Astrocyte (in vitro differentiated cells and primary cell): ENCODE measurements at places on chromosomes 7 and 10. TPM values are rescaled to one million over a fixed set of nuclear protein-coding genes. Genes with fewer than 3 reads are reported as not detected.

GRCh38 chr7:134444961-134445315 is 14.0 kb downstream of the AKR1B1 start:
- DNase-seq, result no peak

The OR2A7 gene
- total RNA-seq, result 0.62 and 0.64 TPM in 2 replicates

The SYPL1 gene
- total RNA-seq, result 58.8 and 59.7 TPM in 2 replicates

DNA sequence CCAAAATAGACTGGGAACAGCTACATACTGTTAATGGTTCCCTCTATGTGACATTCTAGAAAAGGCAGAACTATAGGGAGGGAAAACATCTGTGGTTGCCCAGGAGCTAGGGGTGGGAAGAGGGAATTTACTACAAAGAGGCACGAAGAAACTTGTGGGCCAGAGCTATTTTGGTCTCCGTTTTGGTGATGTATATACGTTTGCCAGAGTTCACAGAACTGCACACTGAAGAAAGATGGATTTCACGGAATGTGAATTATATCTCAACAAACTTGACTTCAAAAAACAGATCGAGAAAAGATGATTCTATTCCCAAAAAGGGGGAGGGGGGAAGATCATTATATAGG is 386 bp upstream of the AS3MT start:
- DNase-seq, result no peak

GRCh38 chr10:78571286-78571685 is 497.5 kb upstream of the ZMIZ1 start:
- no peak for DNase-seq

The AZGP1 gene
- total RNA-seq, result not detected in 2 replicates

DNA sequence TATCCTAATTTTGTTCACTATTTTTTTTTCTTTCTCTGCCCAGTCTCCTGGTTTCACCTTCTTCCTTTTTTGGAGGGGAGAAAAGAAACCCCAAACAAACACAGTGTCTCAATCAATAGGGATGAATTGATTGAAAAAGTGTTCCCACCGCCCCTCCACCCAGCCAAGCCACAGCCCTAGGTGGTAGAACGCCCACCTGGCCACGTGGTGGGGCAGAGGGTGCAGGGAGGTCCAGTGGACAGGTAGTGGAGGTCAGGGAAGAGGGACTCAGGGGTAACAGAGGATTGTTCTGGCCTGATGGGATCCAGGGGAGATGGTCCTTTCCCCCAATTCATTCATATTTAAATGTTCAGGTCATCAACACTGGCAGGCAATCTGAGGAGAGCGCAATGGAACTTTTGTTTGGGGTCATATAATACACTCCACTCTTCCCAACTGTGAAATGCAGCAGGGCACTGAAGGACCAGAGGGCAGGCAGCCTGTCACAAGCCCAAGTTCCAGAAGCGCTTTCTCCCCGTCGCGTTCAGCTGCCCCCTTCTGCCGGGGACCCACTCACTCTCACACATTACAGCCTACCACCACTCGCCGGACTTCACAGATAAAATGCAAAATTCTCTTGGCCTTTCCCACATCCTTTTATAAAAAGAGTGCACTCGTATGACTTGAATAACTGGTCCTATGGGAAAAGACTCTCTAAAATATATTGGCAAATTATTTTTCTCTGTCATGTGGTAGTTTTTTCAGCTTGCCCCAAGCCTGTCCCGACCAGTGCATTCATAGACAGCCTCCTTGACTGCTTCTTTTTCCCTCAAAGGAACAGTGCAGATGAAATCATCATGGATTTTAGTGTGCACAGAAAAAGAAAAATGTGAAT is 1.6 kb downstream of the INHBA start:
- DNase-seq, result no peak

The SLK gene
- total RNA-seq, result 24.9 and 27.5 TPM in 2 replicates

DNA sequence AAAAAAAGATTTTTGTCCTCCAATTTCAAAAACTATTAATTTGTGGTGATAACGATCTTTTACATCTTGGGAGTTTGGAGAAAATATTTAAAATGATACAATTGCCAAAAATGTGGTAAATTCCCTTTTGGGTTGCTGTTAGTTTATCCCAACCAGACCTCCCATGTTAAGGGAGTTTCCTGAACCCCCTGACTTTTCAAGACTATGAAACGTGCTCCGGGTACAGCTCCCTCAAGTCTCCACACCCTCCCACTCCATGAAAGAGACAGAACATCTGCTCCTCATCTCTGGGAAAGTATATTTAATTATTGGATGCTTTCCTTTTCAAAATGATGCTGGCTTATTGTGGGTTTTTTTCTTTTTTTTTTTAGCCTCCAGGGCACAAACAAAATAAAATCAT is 534.6 kb upstream of the NRP1 start:
- DNase-seq, result no peak

GRCh38 chr7:108376206-108376605 is 80.0 kb downstream of the NRCAM start:
- DNase-seq, result no peak

The C10orf90 gene
- total RNA-seq, result not detected in 2 replicates

DNA sequence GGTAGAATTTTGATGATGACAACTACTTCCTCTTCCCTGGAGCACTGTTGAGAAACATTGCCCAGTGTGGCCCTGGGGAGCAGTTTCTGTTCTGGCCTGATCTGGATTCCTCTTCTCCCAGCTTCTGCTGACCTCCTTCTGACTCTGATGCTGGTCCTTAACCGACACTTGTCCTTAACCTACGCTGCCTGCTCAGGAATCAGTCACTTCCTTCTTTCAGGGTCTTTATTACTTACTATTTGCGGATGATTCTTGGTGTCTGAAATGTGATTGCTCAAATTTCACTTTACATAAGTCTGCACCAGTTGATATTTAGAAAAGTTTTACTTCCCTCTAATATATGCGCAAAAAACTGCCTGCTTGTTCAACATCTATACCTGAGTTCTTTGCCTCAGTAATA is 164.1 kb downstream of the PTEN start:
- no peak for DNase-seq

The ADAMTS14 gene
- total RNA-seq, result 19.4 and 30.2 TPM in 2 replicates

- no peak for DNase-seq
Observed at GRCh38 chr10:241451-241850, 106.2 kb downstream of the ZMYND11 start.

- peak; percentile 48 for DNase-seq
Observed at GRCh38 chr10:61438141-61438988, 14.8 kb downstream of the TMEM26 start.

The FKBP6 gene
- not detected in 2 replicates for total RNA-seq

The HMX2 gene
- not detected in 2 replicates for total RNA-seq

GRCh38 chr10:34955391-34955790 is 134.8 kb downstream of the CUL2 start:
- peak; percentile 22 for DNase-seq

DNA sequence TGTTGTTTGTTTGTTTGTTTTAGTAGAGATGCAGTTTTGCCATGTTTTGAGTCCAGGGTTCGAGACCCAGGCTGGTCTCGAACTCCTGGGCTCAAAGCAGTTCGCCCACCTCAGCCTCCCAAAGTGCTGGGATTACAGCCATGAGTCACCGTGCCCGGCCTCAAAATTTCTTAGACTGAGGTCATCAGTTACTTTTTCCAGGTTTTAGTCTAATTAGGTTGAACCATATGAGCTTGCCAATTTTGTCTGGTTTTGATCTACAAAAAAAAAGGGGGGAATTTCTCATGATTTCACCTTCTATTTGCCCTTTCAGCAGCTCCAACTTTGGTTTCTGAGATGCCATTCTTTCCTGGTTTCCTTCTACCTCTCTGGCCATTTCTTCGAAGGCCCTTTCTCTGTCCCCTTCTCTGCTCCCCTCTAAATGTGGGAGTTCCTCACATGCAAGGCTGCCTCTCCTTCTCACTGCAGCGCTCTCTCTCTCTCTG is 5.5 kb downstream of the CUEDC2 start:
- peak; percentile 55 for DNase-seq

GRCh38 chr7:91182819-91183764 is 81.1 kb upstream of the FZD1 start:
- DNase-seq, result peak; percentile 98

GRCh38 chr7:94698275-94698674 is 42.3 kb upstream of the SGCE start:
- peak; percentile 78 for DNase-seq

- DNase-seq, result no peak
Observed at GRCh38 chr10:30940256-30940655, 91.4 kb downstream of the ZNF438 start.

DNA sequence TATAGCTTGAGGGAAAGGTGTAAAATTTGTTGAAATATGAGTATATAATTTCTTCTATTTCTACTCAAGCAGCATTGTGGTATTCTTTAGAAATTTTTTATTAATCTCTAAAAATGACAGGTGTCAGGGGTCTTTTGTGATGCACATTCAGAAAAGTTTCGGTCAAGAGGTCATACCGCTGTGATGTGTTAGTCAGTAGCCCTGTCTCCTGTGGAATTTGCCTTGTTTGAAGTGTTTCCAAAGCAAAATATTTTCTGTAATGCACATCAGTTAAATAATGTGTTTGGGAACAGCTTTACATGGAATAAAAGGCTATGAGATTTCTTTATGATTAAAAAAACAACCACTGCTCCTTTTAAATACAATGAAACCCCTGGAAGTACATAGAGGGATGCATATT is 35.8 kb downstream of the FOXP2 start:
- DNase-seq, result peak; percentile 54

- DNase-seq, result no peak
Observed at GRCh38 chr10:11901833-11902475, 78.8 kb downstream of the PROSER2 start.

DNA sequence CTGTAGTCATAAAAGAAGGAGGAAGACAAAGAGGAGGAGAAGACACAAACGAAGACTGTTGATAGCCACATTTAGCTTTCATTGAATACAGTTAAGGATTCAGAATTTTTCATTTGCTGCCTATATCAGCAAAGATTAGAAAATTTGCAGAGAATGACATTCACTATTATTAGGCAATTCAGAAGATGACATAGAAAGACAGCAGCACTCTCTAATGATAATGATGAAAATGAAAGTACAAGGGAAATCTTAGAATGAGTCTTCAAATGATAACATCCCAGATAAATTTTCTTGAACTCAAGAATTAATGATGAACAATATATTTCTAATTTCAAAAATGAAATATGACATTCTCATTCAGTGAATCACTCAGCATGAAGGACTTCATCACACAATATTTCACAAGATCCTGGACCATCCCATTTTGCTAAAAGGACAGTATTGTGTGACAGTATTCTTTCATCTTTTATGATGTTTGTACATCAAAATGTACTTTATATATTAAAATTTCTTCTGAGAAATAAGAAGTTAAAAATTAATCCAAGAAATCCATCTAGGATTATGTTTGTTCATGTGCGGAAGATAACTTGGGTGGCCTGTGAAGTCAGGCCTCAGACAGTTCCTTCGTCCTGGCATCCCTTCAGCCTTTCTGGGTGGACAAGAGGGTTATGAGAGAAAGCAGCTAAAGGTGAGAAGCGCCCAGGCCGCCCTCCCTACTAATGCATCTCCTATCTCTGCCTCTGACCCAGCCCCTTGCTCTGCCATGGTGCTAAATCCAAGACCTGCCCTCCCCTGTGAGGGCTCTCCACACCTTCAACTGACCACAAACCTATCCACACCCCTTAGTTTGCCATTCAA is 47.4 kb upstream of the CAMK2B start:
- DNase-seq, result no peak

DNA sequence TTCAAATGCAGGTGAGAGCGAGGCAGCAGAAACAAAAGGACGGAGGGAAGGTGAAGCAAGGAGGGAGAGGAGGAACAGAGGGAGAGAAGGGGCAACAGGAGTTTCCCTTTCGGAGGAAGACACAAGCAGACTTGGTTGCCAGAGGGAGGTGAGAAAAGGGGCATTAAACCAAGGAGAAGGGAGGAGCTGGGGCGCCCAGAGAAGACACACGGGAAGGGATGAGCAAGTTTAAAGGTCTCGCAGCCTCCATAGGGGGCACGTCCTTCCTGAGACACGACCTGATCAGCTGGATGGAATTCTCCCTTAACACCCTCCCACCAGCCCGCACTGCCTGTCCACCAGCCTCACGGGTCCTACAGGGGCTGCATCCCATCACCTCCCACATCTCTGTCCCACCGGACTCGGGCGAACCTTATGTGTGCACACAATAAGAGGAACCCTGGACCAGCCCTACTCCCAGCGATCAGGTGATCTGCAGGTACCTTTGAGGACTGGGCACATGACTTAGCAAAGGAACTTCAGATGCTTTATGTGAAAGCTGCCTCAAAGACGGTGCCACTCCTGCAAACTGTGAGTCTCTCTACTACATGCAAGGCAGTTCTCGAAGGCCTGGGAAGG is 251.2 kb downstream of the TNS3 start:
- no peak for DNase-seq

- DNase-seq, result no peak
Observed at GRCh38 chr7:142608630-142609428, 140.4 kb upstream of the PRSS1 start.

DNA sequence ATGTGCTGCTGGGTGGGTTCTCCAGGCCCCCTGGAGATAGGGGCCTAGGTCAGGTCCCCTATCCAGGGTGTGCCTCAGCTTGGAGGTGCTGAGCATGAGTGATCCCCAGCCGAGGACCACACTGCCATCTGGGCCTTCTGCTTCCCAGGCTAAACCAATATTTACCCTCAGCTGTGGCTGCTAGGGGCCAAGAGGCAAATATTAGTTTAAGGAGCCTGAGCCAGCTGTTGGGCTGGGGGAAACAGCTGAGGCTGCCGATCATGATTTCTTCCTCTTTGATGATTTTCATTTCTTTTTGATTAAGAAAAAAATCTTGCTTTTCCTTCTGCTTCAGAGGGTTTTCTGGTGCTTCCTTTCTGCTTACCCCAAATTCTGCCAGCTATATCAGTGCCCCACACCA is 83.4 kb downstream of the NEURL1 start:
- DNase-seq, result no peak

DNA sequence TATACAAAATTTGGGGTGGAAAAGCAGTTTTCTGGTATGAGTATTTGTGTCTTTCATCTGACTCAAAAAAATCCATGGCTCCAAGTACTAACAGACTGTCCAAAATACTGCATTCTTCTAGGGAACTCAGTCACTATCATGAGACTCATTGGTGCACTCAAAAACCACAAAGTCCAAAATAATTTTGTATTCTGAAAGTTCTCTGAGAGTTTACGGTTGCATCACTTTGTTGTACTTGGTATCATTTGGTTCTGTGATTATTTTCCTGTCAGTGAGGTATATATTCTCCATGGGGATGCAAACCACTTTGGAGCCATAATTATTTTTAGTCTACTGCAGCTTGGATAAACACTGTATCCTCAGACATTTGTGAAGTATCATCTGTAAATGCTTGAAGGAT is 28.0 kb upstream of the CABCOCO1 start:
- DNase-seq, result peak; percentile 79

- DNase-seq, result no peak
Observed at GRCh38 chr10:124174071-124174566, 80.7 kb upstream of the CHST15 start.

The BICC1 gene
- 23.0 and 37.5 TPM in 2 replicates for total RNA-seq

The THNSL1 gene
- 2.7 and 3.1 TPM in 2 replicates for total RNA-seq

GRCh38 chr10:45581216-45581549 is 91.4 kb downstream of the ZFAND4 start:
- DNase-seq, result no peak

GRCh38 chr10:43815181-43815885 is 166.7 kb upstream of the ZNF32 start:
- DNase-seq, result no peak
